Activated CD4-positive, CD25-positive, alpha-beta regulatory T cell treated with anti-CD3 and anti-CD28 coated beads, Interleukin-2, amount 50 U/mL, for 72 hours (primary cell): ENCODE measurements at places on chromosomes 5 and 9.

GRCh38 chr9:113465599-113466140, 2.1 kb downstream of the RGS3 start:
- DNase-seq, result no peak

GRCh38 chr5:175466700-175467318, 11.6 kb upstream of the SFXN1 start:
- no peak for DNase-seq

- DNase-seq, result no peak
Observed at GRCh38 chr9:76127637-76128036, 237.2 kb downstream of the PCSK5 start.

DNA sequence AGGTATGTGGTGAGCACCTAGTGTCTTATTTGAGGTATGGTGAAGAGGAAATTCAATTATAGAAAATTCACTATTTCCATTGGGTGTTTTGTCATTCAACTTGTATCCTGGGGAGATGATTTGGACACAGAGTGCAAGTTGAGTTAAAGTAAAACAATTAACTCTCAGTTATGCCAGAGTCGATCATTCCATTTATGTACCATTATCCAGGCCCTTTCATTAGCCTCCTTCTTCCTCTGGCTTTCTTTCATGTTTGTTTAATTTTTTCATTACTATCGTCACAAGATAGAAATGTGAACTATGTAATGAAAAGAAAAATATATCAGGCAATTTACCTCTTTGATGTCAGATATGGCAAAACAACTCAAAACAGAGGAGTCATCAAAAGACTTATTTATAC, 1347.2 kb upstream of the NUDT12 start:
- DNase-seq, result no peak

DNA sequence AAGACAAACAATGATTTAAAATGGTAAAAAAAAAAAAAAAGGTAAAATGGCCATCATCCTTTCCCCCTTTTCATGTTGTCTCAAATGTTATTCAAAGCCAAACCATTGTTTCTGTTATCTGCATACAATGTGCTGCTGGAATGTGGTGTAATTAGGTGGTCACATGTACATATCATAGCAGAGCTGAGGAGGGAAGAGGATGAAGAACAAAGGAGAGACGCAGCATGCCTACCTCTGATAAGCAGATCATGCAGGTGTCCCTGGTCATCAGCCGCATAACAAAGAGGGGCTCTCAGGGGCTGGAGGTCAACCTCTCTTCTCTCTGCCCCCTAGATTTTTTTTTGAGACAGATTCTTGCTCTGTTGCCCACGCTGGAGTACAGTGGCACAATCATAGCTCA, 141.0 kb downstream of the CARTPT start:
- no peak for DNase-seq

DNA sequence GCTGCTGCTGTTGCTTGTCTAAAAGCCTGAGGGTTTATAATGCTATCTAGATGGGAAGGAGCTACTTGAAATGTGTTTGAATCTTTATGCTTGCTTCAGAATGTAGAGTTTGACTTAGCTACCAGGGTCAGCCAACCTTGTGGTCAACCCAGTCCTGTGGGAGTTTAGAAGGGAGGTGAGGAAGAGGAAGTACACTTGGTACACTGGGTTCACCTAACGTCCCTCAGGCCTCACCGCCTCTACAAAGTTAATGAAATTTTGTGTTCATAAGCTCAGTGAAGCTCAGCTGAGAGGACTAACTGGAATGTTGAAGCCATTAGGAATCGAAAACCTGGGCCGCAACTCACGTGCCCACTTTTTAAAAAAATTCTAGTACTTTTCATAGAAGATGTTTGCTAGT, 10.7 kb downstream of the IQGAP2 start:
- no peak for DNase-seq

DNA sequence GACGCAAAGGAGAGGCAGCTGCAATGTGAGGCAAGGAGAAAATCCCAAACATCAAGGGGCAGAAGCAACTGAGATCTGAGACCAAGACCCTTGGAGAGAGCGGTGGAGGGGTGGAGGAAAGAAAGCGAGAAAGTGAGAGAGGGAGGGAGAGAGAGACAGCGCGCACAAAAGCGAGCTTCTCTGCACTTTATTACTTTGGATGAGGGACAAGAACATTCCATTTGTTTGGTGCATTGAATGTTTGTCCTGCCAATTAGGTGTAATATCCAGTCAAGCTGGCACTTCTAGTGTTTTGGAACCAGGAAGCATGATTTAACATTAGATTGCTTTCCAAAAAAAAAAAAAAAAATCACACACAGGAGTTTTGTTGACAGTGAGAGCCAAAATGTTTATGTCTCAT, 1.4 kb downstream of the CAST start:
- no peak for DNase-seq

DNA sequence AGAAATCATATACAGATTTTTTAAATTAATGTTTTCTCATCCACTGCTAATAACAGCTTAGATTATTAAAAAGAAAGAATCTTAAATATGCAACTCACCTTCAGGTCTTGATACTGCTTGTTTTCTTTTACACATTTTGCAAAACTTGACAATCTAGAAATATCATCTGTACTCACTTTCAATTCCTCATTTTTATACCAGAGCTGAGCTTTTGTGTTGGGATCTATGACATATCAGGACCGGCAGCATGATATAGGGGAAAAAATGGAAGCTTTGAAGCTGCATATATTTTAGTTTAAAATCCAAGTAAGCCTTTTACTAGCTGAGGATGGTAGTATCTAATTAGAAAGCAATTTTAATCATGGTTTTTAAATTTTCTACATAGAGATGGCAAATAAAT, 75.7 kb upstream of the SMARCA2 start:
- DNase-seq, result no peak

DNA sequence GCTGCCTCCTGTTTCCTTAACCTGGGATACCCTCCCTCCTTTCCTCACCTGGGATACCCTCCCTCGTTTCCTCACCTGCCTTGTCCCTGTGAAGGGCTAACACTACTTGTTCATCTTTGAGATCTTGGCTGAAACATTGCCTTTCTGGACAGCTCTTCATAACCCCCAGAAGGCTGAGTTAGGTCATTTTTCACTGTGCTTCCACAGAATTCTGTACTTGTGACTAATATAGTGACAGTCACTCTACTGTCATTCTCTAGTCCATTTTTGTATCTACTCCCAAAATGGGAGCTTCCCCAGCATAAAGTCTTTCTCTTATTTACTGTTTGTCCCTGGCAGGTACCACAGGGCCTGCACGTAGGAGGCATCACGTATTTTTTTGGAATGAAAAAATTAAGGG, 21.5 kb upstream of the DAB2 start:
- DNase-seq, result no peak

GRCh38 chr9:121861501-121862180, 210.2 kb downstream of the DAB2IP start:
- DNase-seq, result no peak

GRCh38 chr9:93595861-93596365, 19.5 kb downstream of the PHF2 start:
- DNase-seq, result peak; percentile 12

DNA sequence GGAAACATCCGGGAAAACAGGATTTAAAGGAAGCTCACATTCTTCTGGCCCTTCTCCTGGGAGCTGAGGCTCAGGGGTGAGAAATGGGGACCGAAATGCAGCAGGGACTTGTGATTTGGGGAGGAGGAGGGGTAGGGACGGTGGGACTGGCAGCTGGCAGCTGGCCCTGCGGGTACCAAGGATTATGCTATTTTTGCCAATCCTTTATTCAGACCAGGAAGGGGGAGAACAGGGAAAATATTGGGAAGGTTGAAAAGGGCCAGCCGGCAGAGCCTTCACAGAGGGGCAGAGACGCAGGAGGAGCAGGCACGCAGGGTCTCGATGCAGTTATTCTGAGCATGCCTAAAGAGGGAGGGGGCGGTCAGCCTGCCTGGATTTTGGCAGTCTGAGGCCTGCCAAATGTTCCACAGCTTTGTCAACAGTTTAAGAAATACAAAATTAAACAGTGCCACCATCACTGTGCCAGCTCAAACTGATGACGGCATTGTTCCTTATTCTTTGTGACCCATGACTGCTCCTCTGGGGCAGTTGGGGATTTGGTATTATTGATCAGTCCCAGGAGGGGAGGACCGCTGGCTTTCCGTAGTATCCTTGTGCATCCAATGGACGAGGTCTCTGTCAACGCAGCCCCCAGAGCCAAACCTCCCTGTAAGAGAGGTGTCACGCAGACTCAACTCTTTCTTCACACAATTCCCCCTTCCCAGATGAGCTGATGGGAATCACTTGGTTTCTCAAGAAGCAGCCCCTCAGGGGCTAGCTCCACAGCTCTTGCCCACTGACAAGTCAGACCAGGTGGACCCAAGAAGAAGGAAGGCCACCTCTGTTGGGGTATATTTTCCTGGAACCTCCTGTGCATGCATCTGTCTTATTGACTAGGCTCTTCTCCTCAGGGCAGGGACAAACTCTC, 553.3 kb downstream of the BNC2 start:
- no peak for DNase-seq

DNA sequence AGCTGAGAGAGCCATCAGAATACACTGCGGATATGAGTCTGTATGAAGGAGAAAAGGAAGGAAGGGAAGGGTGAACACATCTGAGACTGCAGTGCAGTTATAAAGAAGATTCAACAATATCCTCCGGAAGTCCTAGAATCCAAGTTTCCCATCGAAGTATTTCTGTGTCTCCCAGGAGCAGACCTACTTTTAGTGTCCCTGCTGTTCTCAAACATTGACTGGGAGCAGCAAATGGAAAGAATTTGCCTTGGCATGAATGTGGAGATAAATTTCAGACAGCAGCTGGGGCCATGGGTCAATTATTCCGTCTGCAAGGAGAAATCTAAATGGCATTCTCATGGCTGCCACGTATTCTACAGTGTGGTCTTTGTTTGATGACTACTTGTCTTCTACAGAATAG, 478.1 kb upstream of the SMC2 start:
- DNase-seq, result no peak

GRCh38 chr9:122944960-122945888, 4.4 kb downstream of the RABGAP1 start:
- DNase-seq, result no peak

DNA sequence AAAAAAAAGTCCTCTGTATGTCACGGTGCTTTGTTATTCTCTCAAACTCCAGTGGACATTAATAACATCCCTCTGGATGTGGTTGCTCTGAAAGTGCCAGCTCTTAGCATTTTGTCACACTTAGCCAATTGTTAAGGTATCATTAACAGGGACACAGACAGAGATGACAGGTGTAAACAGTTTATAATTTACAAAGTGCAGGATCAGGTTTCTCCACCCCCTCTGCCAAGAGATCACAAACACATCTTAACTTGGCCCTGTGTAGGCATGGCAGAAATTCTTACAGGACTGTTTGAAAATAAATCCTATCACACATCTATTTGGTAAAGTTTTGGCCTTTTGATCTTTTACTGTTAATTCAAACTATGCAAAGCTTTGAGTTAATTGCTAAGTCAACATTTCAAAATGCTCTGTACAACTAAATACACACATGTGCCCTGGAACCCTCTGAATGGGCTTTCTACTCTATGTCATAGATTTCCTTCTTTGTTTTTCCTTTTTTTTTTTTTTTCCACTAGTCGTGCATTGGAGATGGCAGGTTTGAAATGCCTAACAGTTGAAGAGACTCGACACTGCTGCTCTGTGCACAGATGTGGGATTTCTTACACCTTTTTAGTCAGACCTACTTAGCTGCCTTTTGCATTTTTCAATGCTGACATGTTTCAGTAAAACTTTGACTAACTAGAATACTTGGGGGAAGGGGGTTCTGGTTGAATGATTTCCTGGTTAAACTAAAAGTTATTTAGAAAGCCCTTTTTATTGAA, 41.7 kb downstream of the SEMA6A start:
- DNase-seq, result no peak

- DNase-seq, result no peak
Observed at GRCh38 chr5:155987265-155987810, 339.6 kb upstream of the SGCD start.

DNA sequence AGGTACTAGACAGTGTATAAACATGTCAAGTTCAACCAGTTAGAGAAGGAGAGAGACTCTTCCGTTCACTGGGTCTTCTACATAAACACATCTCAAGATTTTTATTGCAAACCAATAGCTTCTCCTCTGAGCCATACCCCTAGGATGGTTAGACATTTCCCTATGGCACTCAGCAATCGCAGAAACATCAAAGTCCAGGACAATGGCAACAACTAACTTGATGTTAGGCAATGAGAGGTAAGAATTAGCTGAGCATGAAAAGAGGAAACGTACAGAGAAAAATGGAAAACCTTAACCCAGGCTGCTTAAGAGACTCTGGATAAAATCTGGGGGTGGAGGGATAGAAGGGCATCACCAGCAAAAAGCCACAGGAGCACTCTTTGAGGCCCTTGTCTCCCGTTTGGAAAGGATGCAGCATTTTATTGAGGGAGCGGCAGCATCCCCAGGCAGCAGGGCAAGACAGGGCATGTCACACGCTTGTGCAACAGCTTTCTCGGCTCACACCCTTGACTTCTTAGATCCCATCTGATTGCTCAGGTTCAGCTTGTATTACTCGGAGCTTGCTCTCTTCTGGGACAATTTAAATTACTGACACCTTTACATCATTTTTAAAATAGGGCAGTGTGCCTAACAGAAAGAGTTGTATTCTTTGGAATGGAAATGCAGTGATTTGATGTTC, 8.6 kb upstream of the PSAT1 start:
- no peak for DNase-seq

GRCh38 chr9:132674485-132674884, 4.2 kb downstream of the GTF3C4 start:
- no peak for DNase-seq

DNA sequence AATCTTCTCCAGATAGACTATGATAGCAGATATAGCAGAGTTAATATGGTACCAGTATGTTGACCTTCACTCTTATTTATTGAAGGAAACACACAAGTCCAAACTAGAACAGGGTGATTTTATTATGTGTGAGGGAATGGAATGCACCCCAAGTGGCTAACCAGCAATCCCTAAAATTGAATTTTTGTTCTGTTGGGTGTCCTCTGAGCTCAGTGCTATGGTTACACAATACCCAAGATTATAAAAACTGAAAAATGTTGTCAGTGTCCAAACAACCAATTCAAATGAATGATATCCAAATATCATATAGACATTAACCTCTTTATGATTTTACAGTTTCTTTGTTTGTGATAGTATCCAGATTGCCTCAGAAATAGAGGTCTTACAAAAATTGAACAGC, 60.9 kb downstream of the NNT start:
- no peak for DNase-seq

- DNase-seq, result no peak
Observed at GRCh38 chr5:55998966-55999365, 4.2 kb upstream of the IL6ST start.
